Activated CD4-positive, alpha-beta T cell treated with anti-CD3 and anti-CD28 coated beads, Interleukin-2, amount 50 U/mL, for 48 hours (primary cell): ENCODE measurements at places on chromosomes 13 and 19.

DNA sequence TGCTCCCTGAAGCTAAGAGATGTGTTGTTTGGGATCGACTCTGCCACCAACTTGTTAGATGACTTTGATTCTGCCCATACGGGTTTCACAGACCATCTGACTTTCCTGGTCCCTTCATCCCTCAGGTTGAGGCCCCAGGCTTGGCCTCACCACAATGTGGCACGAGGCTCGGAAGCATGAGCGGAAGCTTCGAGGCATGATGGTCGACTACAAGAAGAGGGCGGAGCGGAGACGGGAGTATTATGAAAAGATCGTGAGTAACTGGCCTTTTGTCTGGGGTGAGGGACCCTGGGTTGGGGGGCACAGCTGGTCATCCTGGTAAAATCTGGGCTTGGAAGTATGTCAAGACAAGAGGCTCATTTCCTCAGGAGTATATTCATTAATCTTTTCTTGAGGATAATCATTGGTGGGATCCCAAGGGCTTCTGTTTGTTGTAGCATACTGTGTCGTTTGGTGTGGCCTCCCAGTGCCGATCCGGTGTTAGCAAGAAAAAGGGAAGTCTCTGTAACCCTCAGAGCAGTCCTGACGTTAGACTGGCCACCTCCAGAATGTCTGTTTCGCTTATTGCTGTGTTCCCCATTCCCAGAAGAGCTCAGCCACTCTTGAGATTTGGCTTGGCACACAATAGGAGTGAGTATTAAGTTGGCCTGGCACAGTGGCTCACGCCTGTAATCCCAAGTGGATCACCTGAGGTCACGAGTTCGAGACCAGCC is 1.4 kb downstream of the CLASRP start:
- no peak for DNase-seq

- DNase-seq, result peak; percentile 45
Measured at GRCh38 chr19:57830071-57830602, at the start of gene ZNF587B. Gene ZNF587B (plus strand): TSS chr19:57830299. CDS start chr19:57830529, 230 bp downstream.

GRCh38 chr13:101139081-101139480 is 277.2 kb downstream of the NALCN start:
- DNase-seq, result no peak

DNA sequence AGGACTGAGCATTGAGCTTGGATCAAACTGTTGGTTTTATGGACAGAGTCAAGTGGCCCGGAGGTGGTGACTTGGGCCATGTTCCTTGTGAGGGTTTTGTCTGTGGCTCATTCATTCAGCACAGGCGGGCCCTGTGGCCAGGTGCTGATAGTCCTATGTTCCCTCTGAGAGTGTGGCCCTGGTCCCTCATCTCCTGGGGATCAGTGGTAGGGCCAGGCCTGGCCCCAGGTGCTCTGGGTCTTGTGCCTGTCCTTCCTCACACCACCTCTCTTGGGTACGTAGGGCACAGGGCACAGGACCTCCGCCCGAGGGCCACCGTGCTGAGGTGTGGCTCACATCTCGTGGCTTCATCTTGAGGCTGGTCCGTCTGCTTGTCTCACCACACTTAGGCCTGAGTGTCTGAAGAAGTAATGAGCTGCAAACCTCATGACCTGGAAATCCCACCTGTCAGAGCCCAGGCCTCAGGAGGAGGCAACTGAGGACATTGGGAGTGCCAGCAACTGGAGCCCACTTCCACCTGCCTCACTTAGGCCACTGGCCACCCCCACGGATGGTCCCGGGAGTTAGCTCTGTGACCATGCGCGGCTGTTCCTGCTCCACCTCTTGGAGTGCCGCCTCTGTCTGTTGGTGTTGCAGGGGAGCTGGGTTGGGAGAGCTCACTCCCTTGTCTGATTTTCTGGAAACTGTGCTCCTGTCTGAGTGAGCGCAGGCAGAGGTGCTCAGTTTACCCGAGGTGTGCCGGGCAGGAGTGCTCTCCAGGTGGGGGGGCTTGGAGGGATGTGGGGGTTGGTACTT is 53.4 kb downstream of the KDM4B start:
- no peak for DNase-seq

DNA sequence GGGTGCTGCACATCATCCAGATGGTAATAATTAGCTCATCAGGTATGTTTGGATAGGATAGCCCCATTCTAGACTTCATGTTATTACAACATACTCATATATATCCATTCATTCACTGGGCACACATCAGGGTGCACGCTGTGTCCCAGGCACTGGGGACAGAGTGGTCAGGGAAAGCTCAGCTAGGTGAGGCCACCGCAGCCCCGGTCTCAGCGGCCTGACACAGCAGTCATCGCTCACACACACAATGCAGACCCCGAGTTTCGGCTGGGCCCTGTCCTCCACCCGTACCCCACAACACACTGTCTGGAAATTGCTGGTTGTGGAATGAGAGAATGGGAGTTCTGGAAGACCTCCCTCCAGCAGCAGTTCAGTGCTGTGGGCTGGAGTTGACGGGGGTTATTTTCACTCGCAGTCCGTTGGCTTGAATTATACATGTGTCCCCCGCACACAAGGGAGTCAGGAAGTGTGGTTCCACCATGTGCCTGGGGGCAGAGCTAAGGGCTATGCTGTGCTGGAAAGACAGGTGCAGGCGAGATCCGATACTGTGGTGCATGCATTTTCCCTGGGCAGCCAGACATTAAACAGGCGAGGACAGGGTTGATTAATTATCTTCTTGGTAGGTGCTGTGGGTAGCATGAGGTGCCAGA is 257.6 kb downstream of the TEX29 start:
- DNase-seq, result no peak
